ENCODE measurements at places on chromosomes 12 and 14.

GRCh38 chr12:131415781-131416180 is 295.1 kb upstream of the SFSWAP start:
- DNase-seq: no peak

DNA sequence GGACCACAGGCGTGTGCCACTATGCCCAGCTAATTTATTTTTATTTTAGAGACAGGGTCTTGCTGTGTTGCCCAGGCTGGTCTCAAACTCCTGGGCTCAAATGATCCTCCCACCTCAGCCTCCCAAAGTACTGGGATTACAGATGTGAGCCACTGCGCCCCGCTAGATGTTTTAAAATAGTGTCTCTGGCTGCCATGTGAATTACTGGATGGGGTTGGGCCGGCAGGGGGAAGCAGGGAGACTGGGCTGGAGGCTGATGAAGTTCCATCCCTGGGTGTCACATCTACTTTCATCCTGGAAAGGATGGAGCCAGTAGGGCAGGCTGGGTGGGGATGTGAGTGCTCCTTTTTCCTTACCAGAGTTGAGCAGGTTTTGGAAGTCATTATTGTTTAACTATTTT is 46.1 kb downstream of the DNAH10 start:
- DNase-seq: no peak

DNA sequence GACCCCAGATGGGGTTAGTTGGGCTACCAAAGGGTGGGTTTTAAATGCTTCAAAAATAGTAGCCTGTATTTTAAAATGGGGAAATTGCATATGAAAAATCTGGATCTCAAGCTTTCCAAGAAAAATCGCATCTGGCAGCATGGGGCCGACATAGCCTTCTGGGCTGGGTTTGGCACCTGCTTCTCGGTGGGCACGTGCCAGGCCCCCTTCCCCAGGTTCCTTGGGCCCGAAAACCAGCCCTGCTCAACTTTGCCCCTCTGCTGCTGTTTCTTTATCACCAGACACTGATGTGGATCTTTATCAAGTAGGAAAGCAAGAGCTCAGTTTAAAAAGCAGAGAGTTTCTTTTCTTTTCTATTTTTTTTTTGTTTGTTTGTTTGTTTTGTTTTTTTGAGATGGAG is 95.1 kb downstream of the DICER1 start:
- DNase-seq: no peak

DNA sequence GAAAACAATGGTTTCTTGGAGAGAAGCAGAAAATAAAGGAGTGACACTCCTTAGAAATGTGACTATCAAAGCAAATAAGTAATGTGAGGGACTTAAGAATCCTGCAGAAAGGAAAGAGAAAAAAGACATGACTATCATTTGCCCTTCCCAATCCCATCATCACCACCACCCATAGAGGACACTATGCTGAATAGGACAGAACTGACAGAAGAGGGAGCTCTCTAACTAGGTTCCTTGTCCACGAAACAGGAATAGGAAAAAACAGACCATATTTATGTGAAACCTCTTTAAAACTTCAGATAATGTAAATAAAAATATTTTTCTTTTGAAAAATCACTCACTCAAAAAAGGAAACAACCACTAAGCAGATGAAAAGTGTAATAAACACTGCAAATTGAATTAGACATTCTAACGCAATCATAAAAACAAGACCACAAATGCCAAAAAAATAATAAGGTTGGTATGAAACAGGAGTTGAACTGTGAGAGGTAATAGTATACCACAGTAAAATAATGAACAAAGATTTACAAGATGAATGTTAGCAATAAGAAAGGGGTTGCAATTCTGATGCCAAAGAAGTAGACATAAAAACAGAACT is 24.1 kb downstream of the KLRD1 start:
- DNase-seq: no peak

Data from CD8-positive, alpha-beta memory T cell (primary cell).